ELR (cell line): ENCODE measurements at places on chromosomes 2 and 18.
A peak's percentile ranks its signal among the peaks of the same experiment; 100 is the strongest.

DNA sequence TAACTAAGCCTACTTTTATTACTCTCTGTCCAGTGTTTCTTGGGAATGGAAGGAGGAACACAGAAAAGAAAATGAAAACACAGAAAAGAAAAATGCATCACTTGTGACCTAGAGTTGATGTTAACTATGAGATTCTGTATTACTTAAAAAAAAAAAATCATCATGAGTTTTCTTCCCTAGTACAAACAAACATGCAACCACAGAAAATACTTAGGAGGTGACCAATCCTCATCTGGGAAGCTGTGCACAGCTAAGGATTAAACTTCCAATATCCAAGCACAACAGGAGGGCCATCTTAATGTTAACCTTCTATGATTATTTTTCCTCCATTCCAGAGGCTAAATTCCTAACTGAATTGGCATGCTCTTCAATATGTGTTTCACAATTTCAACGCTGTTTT is 1140.4 kb downstream of the LRP1B start:
- peak; percentile 93 for DNase-seq

DNA sequence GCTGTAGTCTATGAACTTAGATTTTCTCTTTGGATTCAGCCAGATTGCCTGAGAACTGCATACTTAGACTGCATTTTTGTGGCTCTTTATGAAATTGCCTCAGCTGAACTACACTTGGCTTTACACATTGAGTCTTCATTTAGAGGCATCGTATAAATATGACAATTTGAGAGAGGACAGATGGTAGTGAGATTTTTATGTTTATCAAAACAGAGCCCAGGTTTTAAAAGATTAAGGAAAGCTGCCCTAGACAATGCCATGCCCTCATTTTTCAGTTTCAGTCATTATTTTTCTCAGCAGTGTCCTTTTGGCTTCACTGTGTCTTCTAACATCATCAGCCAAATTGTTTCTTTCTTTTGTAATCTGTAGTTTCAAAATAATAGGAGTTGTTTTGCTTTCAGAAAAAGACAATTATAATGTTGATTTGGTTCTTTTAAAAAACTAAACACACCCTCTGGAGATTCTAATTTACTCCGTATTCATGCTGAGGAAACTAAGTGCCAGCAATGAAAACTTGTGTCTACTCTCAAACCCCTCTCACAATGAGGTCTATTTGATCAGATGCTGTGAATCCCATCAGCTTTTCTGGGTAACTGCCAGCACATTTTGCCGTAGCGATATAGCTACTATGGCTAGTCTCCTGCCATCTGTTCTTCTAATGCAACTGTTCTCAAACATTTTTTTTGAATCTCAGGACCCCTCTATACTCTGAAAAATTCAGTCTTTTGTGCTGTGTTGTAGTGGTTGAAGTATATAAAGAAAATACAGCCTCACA is 46.2 kb downstream of the TWSG1 start:
- no peak for DNase-seq

- no peak for DNase-seq
Observed at GRCh38 chr2:143480086-143480485, 350.9 kb downstream of the ARHGAP15 start.

GRCh38 chr2:109703077-109703476 is 88.9 kb downstream of the SOWAHC start:
- peak; percentile 56 for DNase-seq

- DNase-seq: no peak
Observed at GRCh38 chr2:144052083-144052482, 467.8 kb downstream of the ZEB2 start.

GRCh38 chr18:52995875-52996274 is 655.9 kb downstream of the DCC start:
- DNase-seq: no peak

DNA sequence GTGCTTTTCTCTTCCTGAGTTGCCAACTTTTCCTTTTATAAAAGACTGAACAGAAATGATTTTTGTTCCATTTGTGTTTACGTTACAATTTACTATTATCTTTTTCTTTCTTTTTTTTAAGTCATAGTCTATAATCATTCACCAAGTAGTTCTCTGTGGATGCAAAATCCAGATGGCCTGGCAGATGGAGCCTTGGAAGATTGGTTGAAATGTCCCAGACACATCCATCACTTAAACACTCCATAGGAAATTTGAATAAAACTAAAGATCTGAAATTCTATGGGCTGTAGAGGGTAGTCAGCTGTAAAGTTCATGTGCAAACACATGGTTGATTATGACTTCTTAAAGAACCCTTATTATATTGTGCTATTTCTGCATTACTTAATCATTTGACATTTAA is 164.8 kb upstream of the DOCK10 start:
- no peak for DNase-seq

DNA sequence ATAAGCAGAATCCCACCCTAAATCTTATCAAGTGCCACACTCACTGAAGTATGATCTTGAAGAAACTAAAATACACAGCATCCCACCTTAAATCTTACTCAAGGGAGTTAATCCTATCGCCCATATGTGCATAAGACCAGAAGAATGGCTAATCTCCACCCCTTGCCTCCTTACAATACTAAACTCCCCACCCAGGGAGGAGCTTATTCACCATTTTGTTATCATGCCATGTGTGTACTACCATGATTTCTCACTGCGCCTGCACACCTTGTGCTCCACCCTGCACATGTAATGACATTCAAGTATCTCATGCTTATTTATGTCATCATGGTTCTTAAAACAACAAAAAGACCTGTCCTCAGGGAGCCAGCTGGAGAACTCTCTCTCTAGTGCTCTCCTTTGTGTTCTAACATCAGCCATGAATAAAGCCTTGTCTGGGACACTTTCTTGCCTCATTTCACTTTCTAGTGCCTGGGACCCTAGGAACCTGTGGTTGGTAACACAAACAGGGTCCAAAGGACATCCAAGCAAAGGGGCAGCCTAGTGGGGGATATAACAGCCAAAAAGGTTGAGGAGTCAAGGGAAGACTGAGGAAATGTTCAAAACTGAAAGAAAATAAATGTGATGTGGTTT is 87.4 kb downstream of the SLC66A3 start:
- DNase-seq: no peak

DNA sequence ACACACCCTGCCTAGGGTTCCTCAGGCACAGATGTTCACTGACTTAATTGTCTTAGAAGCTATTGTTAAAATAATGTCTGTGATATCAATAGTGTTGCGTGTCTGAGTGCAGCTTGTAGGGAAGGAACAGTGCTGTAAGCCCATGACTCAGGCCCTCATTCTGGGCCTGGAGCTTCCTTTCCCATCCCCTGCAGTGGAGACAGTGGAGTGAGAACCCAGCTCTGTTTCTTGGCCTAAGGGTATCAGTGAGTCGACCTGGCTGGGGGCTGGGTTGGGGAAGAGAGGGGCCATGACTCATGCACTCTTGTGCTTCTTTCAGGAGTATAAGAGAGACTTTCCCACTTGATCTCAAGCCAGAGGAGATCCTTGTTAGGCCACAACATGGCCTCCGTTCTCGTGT is 106.8 kb downstream of the HRH4 start:
- peak; percentile 59 for DNase-seq
